Bronchial epithelial cell (primary cell): ENCODE measurements at places on chromosomes 1 and 21. TPM values are rescaled to one million over a fixed set of nuclear protein-coding genes. Genes with fewer than 3 reads are reported as not detected.

Gene GLMN
- total RNA-seq, result 4.5 and 4.7 TPM in 2 replicates

Gene IFNAR2
- 1.4 and 2.1 TPM in 2 replicates for total RNA-seq

Gene OR2T33
- total RNA-seq, result not detected in 2 replicates

Gene CD5L
- total RNA-seq, result not detected in 2 replicates

Gene B4GALT2
- total RNA-seq, result 72.7 and 84.0 TPM in 2 replicates
